ENCODE measurements at places on chromosomes 5 and 9.
A peak's percentile ranks its signal among the peaks of the same experiment; 100 is the strongest.

- no peak for DNase-seq
Measured at GRCh38 chr9:18014556-18014955, 435.7 kb downstream of the SH3GL2 start.

GRCh38 chr5:170747851-170748250 lies 35.7 kb upstream of the GABRP start:
- DNase-seq: no peak

- no peak for DNase-seq
Measured at GRCh38 chr5:160635046-160635445, 213.4 kb downstream of the PTTG1 start.

DNA sequence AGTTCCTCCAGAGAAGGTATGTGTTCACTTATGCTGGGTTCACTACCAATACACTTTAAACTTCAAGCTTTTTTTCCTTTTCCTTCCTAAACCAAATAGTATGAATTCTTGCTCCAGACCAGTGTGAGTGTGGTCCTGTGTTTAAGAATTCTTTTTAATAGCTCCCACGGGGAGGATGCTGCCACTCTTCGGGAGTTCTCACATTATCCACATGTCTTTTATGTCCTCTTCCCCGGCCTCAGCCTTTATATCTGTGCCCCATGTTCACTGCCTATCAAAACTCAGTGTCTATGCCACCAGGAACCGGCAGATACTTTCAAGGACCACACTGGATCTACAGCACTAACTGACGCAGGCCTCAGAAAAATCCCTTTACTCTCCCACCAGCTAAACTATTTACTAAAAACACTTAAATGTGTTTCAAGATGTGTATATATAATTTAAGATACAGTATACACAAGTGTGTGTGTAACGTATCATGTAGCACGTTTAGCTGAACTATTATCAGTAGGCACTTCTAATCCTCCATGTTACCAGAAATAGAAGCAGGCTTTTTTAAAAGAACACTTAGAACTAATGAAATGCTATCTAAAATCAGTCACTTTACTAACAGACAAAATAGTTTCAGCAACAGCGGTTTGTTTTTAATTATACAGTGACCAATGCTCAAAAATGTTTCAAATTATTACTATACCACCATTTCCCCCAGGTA lies 88.0 kb downstream of the PLPP1 start:
- DNase-seq: no peak

DNA sequence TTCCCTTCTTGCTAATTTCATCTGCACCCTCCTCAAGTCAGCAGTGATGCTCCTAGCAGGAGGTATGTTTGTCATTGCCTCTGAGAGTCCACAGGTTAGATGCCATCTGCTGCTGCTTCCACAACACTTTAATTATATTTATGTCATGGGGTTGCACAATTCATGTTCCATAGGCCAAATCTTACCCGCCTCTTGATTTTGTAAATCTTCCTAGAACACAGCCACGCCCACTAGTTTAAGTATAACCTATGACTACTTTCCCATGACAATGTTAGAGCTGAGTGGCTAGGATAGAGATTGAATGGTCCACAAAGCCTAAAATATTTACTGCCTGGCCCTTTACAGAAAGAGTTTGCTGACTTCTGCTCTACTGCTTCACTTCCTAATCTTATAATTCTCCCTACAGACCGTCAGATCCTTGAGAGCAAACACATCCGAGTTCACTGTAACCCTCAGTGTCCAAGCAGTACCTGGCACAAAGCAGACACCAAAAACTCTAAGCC lies 21.1 kb downstream of the LIFR start:
- DNase-seq: no peak

DNA sequence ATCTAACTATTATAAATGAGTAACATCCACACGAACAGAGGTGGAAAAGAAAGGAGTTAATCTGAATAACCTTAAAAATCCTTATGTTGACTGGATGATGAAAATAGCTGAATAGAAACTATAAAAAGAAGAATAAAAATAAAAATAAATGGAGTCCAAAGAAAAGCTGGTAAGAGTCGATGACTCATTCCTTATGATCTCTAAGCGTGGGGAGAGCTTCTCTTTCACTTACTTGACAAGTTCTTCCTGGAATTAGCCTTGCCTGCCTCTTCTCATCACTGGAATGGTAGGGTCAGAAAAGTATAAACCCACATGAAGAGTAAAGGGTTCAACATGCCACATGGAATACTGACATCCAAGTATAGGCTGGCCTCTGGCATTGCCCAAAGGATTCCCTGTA lies 477.0 kb upstream of the RGMB start:
- no peak for DNase-seq

DNA sequence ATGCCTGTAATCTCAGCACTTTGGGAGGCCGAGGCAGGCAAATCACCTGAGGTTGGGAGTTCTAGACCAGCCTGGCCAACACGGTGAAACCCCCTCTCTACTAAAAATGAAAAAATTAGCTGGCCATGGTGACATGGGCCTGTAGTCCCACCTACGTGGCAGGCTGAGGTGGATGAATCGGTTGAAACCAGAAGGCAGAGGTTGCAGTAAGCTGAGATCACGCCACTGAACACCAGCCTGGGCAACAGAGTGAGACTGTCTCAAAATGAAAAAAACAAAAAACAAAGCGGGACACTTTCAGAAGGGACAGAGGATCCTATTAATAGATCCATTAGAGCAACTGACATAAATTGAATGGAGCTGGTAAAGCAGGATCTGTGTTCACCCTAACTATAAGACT lies 89.6 kb upstream of the SGCD start:
- no peak for DNase-seq

- no peak for DNase-seq
Measured at GRCh38 chr9:88661759-88662158, 126.8 kb downstream of the NXNL2 start.

DNA sequence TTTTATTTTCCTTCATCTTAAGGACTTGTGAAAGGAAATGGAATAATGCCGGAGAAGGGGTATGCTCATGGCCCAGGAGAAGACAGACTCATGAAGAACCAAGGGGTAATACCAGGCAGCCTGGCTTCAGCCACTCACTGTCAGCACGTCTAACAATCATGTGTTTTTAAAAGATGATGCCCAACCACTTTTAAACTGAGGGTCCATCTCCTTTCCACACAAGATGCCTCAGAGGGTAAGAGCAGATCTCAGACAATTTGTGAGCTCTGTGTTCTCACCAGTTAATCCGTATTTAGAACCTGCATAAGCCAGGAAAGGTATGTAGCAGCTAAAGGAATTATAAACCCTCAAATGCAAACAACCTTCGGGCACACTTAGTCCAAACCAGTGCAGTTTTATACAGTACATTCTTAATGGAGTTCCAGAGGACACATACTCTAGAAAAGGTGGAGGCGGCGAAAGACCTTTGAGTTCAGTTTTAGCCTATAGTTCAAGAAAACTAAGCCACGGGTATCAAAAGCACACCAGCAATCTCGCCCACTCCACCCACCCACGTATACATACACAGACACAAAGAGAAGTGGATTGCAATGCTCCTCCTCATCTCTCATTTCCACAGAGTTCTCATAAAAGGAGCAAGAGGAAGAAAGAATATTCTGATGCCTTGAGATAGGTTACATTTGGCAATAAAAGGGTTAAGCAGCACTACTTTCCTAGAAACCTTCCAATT lies 2.6 kb downstream of the DIAPH1 start:
- no peak for DNase-seq

DNA sequence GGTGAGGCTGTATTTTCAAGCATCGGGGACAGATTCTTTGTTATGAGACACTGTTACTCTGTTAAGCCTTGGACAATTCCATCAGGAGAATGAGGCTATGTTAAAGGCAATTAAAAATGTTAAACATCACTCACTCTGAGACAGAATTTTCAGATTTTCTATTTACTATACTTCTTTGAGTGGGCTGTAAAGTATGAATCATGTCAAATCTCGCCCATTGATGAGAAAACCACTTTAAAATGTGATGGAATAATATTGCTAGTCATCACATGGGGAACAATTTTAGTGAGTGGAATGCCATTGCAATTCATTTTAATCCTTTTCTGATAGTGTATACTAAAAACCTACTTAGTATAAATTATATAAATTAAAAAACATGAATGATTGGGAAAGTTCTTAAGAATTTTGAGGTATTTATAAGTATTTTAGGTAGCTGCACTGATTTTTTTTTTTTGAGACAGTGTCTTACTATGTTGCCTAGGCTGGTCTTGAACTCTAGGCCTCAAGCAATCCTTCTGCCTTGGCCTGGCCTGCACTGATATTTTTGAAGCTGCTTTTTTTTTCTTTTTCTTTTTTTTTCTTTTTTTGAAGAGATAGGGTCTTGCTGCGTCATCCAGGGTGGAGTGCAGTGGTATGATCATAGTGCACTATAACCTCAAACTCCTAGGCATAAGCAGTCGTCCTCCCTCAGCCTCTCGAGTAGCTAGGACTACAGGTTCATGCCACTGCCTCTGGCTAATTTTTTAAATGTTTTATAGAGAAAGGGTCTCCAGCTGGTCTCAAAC lies 73.2 kb downstream of the KIAA1958 start:
- DNase-seq: no peak

DNA sequence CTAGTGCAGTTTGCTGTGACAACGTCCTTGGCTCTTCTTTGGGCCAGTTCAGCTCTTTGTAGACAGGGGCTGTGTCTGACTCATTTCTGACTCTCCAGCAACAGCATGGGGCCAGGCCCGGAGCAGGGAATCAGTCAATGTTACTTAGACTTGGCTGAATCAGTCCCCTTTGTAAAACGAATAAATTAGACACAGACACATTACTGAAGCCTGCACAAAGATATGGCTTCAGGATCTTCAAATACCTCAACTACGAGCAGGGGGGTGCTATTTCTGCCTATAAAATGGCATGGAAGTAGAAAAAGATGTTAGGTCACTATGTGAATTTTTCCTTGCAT lies 204.7 kb downstream of the TTLL11 start:
- no peak for DNase-seq

DNA sequence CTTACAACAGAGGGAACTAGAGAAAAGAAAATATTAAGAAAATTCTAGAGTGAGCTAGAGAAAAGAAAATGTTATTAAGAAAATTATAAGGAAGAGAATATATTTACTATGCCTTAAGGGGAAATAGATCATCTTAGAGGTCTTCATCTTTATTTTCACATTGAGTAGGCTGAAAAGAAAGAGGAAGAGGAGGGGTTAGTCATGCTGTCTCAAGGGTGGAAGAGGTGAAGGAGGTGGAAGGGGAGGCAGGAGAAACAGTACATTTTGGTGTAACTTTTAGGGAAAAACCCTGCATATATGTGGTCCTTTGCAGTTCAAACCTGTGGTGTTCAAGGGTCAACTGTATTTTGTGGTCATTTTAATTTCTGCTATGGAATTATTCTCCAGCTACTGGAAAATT lies 46.6 kb downstream of the PPIP5K2 start:
- DNase-seq: no peak

GRCh38 chr5:35058374-35058788 lies 10.6 kb upstream of the AGXT2 start:
- DNase-seq: no peak

DNA sequence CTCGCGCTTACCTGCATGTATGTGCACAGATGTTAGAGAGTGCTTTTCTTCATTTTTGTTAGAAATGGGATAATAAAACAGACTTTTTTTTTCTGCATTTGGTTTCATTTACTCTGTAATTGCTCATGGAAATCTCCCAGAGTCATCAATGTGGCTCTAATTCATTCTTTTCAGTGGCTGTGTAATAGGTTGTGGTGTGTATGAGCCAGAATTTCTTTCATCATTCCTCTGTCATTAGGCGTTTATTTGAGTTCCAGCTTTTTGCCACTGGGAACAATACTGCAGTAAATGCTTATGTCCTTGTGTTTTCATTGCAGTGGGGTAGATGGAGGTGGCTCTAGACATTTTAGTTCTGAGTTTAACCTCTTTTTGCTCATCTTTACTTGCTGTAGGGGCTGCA lies 118.9 kb downstream of the NXNL2 start:
- no peak for DNase-seq

DNA sequence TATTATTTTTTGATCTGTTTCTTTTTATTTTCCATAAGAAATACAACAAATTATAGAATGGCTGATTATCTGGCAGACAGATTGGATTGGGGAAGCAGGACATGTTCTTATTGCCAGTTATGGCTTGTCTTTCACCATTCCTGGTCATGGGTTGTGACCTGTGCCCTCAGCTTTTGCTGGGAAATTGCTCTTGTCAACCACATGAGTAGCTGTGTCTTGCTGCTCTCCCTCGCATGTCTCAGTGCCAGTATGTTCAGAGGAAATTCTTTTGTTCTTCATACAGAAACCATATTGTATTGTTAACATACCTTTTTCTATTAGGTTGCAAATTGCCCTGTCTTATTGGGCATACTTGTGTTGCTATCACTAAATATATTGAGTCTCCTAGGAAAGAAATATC lies 344.1 kb downstream of the OSTF1 start:
- DNase-seq: no peak

- no peak for DNase-seq
Measured at GRCh38 chr9:17131494-17131893, 3.3 kb upstream of the CNTLN start.

GRCh38 chr9:111118256-111118948 lies 80.1 kb upstream of the LPAR1 start:
- DNase-seq: no peak

GRCh38 chr5:132679166-132679565 lies 5.4 kb downstream of the IL4 start:
- DNase-seq: no peak

DNA sequence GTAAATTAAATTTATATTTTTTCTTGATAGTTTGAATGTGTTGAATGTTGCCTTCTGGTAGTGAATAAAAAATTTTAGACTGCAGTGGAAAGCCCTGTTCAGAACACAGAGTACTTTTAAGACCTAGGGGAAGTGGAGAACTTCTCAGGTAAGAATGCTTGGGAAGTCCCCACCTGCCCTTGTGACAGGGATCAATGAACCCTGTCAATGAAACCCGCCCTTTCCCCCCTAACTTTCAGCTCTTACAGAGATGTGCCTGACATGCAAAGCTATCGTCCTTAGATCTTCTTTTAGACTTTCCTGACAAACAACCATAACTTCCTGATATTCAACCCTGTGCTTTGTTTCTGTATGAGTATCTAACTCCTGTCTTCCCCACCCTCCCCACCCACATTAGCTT lies 562.7 kb downstream of the TLE4 start:
- DNase-seq: no peak

DNA sequence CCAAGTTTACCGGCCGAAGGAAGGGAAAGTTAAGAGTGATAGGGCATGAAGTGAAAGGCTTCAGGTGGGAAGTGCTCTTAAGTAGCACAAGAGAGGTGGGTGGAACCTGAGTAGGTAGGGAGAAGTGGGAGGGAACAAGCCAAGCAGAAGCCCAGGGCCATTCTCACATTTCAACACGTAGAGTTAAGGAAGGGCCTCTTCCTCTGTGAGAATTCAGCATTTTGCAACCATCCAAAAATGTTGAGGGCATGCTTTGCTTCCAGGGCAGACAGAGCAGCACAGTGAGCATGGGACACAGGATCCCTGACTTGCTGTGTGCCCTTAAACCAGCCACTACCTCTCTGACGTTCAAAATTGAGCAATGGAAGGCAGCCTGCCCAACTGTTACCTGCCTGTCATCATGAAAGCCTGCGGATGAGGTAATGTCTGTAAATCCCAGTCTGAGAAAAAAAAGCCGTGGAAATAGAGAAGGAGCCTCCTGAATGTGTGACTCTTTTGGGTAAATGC lies 3.3 kb downstream of the CYFIP2 start:
- DNase-seq: peak; percentile 93

Data from HL-60 (cell line).